ENCODE measurements at places on chromosomes 4 and X. TPM values are rescaled to one million over a fixed set of nuclear protein-coding genes. Genes with fewer than 3 reads are reported as not detected.

DNA sequence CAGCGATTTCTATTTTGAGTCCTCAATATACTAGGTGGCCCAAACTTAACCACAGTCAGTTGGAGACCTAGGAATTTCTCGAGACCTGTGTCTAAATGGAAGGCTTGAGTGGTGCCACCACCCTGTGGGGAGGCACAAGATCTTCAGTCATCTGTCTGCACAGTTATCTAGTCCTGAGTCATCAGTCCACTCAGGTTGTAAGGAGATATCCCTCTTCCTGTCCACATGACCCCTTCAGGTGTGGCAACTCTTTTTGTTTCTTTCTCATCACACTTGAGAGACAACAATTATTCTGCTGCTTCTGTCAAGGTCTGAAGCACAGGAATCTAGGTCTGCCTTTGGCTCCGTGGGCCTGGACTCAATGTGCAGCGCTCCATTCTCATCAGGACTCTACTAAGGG lies 64.4 kb upstream of the IBSP start:
- DNase-seq: no peak

GRCh38 chr4:86218746-86219473 lies 140.9 kb downstream of the MAPK10 start:
- no peak for DNase-seq

GRCh38 chr4:47579235-47579634 lies 94.2 kb downstream of the ATP10D start:
- no peak for DNase-seq

The ARMCX4 gene
- 34.1 TPM for total RNA-seq

The RTL5 gene
- total RNA-seq: 16.2 TPM

The SNCA gene
- 202 TPM for total RNA-seq

The LGI2 gene
- total RNA-seq: 52.1 TPM

The FAM184B gene
- total RNA-seq: not detected

DNA sequence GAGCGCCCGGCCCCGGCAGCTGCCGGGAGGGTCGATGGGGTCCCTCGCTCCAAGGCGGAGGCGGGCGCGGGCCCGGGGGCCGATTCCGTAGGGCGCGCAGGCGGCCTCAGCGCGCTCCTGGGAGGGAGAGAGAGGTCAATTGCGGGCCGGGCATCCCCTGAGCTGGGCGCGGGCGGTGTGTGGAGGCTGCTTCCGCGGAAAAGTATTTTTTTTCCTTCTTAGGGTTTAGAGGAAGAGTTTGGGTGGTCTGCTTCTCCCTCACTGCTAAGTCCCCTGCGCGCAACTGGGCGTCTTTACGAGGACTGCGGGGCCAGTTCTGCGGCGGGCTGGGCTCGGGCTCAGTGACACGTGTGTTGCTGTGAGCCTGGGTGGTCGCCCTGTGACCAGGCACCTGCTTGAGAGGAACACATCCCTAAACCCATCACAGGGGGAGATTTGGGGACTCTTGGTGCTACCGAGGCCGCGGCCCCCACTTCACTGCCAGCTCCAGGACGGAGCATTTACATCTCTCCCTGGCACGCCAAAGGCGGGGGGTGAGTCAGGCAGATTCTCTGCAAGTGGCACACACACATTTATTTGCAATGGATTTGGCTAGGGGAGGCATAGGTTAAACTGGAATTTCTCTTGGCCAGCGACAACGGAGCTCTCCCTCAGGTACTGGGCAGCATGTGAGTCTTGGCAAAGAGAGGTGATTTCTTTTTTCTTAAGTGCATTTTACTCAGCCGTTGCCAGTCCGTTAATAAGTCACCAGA lies 151.2 kb upstream of the SLC4A4 start:
- DNase-seq: peak; percentile 63

Data from sciatic nerve (tissue), 2 donors.